Right forelimb (tissue), 1 donor: ENCODE measurements at places on chromosomes 13 and 19.

DNA sequence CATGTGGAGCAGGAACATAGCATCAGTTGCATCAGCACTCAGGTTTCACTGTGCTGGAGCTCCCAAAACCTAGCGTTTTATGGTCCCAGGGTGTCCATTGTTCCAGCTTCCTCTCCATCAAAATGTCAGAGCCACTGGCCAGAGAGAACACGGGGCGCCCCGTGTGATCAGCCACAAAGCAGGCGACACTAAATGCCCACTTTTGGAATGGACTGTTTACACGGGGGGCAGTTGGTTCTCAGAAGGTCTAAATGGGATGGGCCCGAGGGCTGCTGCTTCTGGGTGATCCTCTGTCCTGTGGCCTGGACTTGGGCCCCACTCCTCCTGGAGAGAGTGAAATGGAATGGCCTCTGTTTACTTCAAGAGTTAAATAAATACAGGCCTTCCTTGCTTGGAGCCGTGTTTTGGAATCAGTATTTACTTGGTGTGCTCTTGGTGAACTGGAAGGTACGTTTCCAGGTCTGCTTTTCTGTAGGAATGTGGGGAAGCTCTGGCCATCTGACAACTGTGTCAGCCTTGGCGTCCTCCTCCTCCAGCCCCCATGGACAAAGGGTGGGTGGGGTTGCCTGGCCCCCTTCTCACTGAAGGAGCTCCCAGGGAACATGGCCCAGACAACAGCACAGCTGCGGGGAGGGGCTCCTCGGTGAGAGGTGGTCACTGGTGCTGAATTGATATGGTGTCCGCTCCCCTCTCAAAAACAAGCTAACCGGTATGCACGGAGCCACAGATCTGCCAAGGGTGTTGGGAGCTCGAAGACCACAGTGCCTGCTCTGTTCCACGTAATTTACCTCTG is 16.1 kb upstream of the MCF2L start:
- no peak for DNase-seq

- DNase-seq = no peak
Observed at GRCh38 chr19:31114585-31114984, 234.7 kb downstream of the TSHZ3 start.

GRCh38 chr19:49832556-49832955 is 14.5 kb downstream of the MED25 start:
- no peak for DNase-seq

GRCh38 chr19:4581666-4582553 is 22.4 kb upstream of the SEMA6B start:
- no peak for DNase-seq
